ENCODE measurements at places on chromosomes 11 and 22.

- no peak for DNase-seq
Measured at GRCh38 chr11:47414685-47415070, 6.3 kb downstream of the SLC39A13 start.

GRCh38 chr11:69300120-69301060 lies 6.4 kb downstream of the MYEOV start:
- DNase-seq = no peak

DNA sequence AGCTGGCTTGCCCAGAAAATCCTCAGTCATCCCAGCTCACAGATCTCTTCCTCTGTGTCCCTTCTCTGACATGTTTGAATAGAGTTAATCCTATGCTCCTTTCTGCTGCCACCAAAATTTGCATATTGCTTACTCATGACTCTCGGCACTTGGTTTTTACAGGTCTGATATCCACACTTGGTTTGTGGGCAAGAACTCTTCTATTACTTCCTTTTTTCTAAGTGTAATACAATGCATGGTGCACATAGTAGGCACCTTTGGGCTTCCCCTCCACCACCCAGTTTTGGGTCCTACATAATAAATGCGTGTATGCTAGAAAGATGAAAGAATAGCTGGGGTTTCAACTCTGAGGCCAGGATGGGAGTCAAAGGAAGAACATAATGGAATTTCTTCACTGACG lies 69.7 kb upstream of the GRK3 start:
- no peak for DNase-seq

DNA sequence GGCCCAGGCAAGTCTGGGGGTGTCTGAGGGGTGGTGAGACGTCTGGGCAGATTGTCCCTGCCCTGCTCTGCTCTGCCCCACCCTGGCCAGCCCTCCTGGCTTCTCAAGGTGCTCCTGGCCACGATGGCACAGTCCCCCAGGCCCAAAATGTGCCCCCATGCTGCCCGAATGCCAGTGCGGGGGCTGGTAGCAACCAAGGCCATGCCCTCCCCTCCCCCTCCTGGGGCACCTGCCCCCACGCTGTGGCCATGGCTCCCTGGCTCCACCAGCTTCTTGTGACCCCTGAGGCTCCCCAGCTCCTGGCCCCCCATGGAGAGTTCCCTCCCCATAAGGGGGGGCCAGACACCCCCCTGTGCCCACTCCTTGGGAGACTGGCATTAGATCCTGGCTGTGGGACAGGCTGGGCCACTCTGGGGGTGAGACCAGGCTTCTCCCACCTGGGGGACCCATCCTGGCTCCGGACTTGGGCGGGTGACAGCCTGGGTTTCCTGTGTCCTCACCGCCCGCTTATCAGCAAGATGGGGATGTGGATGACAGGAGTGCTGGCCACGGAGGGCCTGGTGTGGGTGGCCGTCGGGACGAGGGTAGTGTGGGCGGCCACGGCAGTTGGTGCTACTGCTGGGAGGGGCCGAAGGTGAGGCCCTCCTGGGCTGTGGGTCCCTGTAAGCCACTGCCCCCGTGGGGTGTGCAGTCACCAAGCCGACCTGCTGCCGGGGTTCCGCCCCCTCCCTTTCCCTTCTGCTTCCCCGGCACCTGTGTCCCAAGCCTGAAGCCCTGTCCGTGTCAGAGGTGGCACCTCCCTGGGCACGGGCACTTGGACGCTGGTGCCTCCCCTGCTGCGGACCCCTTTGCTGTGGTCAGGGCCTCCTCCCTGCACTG lies 15.9 kb upstream of the MUC6 start:
- no peak for DNase-seq

DNA sequence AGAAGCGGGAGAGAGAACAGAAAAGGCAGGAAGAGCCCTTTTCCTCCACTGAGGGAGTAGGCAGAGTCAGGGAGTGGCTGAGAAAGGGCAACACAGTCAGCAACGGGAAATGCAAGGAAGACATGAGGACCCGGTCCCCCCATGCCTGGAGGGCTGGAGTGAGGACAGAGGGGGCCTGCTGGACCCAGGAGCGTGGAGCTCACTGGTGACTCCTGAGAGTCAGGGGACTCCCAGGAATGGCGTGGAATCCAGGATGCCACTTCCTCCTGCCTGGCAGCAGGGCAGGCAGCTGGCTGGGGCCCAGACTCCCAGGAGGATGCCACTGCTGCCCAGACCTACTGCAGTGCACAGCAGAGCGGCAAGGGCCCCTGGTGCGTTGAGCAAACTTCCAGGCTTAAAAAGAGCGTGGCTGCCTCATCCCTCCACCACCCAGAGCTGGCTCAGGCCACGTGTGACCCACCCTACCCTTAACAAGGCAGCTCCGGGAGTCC lies 11.3 kb downstream of the C11orf21 start:
- DNase-seq = no peak

DNA sequence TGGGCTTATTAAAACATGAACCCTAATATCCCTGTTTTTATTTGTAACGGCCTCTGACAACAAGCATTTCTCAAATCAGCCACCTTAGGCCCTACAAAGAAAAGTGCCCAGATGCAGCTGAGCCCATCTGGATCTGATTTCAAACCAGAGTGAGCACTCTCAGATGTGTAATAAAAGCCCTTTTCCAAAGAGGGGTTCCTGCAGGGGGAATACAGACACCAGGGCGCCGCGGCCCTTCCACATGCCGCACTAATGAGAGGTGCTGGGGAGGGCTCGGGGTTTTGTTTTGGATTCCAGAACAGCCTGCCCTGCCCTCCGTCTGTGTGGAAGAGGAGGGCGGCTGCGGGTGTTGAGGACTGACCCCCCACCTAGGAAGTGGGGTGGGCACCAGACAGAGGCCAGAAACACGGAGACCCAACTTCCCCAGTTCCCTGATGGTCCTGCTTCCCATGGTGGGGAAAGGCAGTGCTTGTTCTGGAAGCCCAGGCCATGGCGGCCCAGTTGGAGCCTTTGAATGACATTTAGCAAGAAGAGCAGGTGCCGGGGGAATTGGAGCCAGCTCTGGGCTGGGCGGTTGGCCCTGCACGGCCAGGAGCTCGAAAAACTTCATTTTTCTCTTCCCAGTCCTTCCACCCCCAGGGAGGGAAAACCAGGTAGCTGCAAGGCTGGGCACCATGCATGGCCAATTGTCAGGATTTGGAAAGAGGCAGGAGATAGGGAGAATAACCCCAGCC lies 63.7 kb downstream of the MACROD1 start:
- DNase-seq = no peak

DNA sequence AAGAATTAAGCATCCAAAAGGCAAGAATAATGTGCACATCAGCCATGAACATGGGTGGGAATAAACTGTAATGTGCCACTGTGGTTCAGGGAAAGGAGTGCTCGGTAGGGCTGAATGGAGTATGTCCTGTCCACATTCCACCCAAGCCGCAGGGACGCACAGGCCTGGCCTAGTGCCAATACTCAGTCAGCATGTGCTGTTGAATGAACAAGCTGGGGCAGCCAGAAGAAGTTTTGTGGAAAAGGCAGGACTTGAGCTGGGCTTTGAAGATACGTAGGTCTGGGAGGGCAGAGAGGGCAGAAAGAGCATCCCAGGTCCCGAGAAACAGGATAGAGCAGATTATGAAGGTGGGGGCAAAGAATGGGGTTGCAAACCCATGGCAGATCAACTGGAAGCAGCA lies 60.0 kb upstream of the PLET1 start:
- no peak for DNase-seq

DNA sequence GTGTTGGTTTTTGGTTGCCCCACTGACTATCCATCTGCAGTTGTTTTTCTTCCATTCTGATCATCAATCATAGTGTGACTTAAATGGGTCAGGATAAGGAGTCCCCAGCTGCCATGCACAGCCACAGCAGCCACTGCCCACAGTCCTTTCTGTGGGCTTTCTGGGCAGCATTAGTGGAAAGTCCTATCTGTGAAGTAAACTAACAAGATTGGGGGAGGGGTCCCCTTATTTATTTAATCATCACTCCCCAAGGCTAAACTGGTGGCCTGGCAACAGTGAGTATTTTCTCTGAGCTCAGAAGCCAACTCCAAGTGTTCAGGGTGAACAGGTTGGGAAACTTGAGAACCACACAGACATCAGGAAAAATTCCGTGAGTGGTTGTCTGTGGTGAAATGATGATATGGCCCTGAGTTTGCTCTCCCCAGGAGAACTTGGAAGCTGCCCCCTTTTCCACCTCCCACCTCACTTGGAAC lies 145.0 kb downstream of the CCDC34 start:
- DNase-seq = no peak

DNA sequence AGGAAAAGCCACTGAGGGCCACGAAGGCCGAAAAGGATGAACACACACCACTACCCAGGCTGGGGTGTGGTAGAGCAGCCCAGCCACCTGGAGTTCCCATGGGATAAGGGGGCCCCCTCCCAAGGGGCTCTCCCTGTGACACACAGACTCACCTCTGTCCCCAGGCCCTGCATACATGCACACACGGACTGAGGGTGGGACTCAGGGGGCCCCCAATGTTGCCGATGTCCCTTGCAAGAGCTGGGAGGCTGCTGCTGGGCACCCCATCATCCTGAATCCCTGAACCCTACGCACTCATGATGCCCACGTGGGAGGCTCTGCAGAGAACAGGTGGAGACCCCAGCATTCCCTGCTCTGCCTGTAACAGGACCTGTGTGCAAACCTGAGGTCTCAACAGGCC lies 14.5 kb downstream of the SHANK2 start:
- DNase-seq = no peak

DNA sequence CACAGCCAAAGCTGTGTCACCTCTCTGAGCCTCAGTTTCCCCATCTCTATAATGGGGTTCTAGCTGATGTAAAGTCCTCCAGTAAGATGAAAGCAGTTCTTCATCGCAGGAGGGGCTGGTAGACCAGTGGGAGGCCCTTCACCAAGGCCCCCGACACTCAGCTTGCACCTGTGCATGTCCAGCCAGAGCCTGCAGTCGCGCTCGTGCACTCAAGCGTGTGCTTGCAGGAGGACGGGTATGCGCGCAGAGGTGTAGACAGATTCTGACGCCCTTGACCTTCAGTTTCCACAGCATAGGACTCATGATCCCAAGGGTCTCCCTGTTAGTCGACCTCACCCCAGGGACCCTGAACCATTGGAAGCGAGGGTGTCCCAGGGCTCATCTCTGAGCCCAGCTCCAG lies 633.7 kb downstream of the TBC1D22A start:
- DNase-seq = no peak

DNA sequence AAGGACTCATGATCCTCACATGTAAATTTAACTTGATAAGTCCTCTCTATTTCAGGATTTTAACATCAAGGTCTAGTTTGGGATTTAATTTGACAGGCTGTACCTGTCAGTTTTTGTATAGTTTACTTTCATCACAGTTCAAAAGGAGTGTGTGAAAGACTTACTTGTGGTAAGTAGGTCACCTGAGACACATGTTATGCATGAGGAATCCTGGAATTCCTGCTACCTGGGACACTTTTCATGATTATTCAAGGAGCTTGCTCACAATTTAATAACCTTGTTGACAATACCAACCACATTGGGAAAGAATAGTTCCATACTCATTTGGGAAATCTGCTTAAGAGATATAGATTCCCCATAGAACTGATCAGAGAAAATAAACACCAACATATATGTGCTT lies 15.8 kb upstream of the SLC36A4 start:
- DNase-seq = no peak

DNA sequence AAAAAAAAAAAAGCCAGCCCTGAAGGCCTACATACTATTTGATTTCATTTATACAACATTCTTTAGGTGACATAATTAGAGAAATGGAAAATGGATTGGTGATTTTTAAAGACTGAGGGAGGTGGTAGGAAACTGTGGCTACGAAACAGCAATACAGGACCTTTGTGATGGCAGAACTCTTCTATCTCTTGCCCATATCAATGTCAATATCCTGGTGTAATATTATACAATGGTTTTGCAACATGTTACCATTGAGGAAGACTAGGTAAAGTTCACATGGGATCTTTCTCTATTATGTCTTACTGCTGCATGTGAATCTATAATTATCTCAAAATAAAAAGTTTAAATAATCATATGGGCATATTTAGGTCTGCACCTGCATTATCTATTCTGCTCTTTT lies 371.2 kb downstream of the ETS1 start:
- no peak for DNase-seq

GRCh38 chr22:46815559-46815895 lies 53.1 kb downstream of the TBC1D22A start:
- no peak for DNase-seq

DNA sequence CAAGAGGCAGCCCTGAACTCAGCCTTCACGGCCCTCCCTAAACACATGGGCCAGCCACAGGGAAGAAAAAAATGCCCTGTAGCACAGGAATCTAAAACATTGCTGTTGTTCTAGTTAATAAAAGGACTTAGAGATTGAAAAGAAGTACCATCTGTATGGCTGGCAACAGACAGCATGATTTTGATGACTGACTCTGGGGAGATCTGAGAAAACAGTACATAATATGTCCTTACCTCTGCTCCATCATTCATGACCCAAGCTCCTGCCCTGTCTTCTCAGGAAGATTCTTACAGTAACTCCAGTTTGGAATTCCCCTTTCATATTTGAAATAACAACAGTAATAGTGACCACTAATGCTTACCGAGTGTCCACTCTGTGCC lies 244.2 kb downstream of the ETS1 start:
- DNase-seq = no peak

DNA sequence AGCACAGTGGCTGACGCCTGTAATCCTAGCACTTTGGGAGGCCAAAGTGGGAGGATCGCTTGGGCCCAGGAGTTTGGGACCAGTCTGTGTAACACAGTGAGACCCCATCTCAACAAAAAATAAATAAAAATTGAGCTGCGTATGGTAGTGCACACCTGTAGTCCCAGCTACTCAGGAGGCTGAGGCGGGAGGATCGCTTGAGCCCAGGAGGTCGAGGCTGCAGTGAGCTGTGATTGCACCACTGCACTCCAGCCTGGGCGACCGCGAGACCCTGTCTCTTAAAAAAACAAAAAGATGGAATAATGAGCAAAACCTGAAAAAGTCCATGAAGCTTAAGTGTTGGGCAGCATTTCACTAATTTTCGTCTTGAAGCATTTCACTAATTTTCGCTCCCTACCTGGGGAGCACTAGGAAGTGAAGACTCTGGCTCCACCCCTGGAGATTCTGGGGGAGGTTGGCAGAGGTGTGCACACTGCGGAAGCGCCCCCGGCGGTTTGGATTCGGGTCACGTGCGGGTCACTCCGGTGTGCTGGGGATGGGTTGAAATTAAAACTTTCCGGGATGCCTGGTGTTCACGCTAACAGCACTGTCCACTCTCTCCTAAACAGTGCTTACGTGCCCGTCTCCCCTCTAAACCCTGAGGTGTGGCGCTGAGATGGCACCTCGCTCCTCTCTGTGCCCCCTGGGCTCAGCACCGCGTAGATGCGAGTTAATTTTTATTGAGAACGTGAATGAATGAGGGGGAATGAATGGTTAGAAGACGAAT lies 906 bp upstream of the NAA40 start:
- no peak for DNase-seq

- DNase-seq = peak; percentile 52
Measured at GRCh38 chr11:63613517-63614135, 607 bp downstream of the PLAAT3 start.

GRCh38 chr11:61969391-61969758 lies 1.9 kb upstream of the FTH1 start:
- no peak for DNase-seq

Data from immature natural killer cell (primary cell).